Smooth muscle cell of the umbilical artery (primary cell): ENCODE measurements at places on chromosomes 6 and 20. TPM values are rescaled to one million over a fixed set of nuclear protein-coding genes. Genes with fewer than 3 reads are reported as not detected.

Gene HLA-DQA2
- total RNA-seq, result not detected in 2 replicates

Gene ZNF831
- total RNA-seq, result not detected in 2 replicates

Gene RTEL1
- 7.1 and 14.3 TPM in 2 replicates for total RNA-seq

Gene ANKEF1
- total RNA-seq, result 2.7 and 3.5 TPM in 2 replicates

Gene OR2H2
- not detected in 2 replicates for total RNA-seq

Gene KIAA0408
- total RNA-seq, result 1.5 and 6.9 TPM in 2 replicates

Gene TOX2
- 2.1 and 2.2 TPM in 2 replicates for total RNA-seq

Gene KIF25
- 0.14 TPM in 1 of 2 replicates, not detected in the other for total RNA-seq

Gene ESR1
- total RNA-seq, result under 0.01 and 0.05 TPM in 2 replicates

Gene TRIM10
- not detected in 2 replicates for total RNA-seq

Gene SLC17A3
- not detected in 2 replicates for total RNA-seq

Gene OR2H1
- not detected in 2 replicates for total RNA-seq

Gene AARS2
- 16.3 and 23.6 TPM in 2 replicates for total RNA-seq

Gene CGA
- not detected in 2 replicates for total RNA-seq

Gene TUBB1
- total RNA-seq, result not detected in 2 replicates

Gene KCNK17
- not detected in 2 replicates for total RNA-seq

Gene KCNG1
- total RNA-seq, result 108 and 313 TPM in 2 replicates

Gene RAET1L
- not detected in 2 replicates for total RNA-seq

Gene ZNF292
- 34.1 and 37.6 TPM in 2 replicates for total RNA-seq

Gene PTK7
- total RNA-seq, result 257 and 544 TPM in 2 replicates

Gene DYNLT2
- total RNA-seq, result 0.83 and 1.2 TPM in 2 replicates

Gene ASIP
- not detected in 2 replicates for total RNA-seq

Gene SLPI
- not detected in 2 replicates for total RNA-seq

Gene CALHM5
- total RNA-seq, result 6.1 and 15.1 TPM in 2 replicates

Gene GPR6
- total RNA-seq, result not detected in 2 replicates

Gene TRERF1
- 1.8 and 4.2 TPM in 2 replicates for total RNA-seq

Gene SLC22A2
- 0.23 and 3.0 TPM in 2 replicates for total RNA-seq

Gene BTN1A1
- not detected in 2 replicates for total RNA-seq

Gene CD93
- total RNA-seq, result 0.69 and 0.89 TPM in 2 replicates
